ENCODE measurements at places on chromosomes 11 and 22.

DNA sequence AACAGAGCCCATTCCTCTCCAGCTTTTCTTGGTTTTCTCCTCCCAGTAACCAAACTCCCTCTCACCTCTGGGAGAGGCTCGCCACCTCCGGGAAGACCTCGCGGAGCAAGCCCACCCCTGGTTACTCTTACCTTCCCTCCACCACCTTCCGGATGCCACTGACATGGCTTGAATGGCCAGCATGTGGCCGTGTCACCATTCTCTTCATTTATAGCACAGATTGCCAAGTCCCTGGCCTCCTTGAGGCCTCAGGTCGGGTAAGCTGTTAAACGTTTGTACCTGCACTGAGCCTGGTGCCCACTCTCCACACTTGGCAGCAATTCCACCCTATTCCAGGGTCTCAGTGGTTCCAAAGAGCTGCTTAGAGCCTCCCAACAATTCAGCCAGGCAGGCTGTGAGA is 8.0 kb upstream of the FXYD2 start:
- DNase-seq = no peak

GRCh38 chr11:86101493-86101892 is 32.6 kb upstream of the PICALM start:
- DNase-seq = no peak

GRCh38 chr11:75246671-75247350 is 6.2 kb downstream of the TPBGL start:
- DNase-seq = no peak

GRCh38 chr11:8932564-8933180 is at the start of gene C11orf16:
C11orf16 (minus strand) TSS chr11:8932947; CDS start chr11:8932308, 639 bp downstream.
- DNase-seq = no peak

DNA sequence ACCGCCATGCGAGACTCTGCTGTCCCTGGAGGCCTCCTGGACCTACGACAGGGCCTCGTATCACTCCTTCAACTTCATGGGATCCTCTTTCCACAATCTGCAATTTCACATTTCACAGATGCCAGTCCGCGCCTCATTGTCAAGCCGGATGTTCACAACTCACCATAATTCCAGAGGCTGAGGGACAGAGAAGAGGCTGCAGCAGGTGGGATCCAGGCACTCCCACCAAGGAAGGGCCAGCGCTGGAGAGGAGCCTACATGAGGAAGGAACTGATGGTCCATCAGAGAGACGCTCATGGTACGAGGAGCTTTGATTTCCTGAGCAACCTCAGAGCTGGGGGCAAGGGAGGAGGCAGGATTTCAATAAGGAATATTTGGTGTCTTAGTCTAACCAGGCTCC is 495.0 kb downstream of the BRD1 start:
- no peak for DNase-seq

DNA sequence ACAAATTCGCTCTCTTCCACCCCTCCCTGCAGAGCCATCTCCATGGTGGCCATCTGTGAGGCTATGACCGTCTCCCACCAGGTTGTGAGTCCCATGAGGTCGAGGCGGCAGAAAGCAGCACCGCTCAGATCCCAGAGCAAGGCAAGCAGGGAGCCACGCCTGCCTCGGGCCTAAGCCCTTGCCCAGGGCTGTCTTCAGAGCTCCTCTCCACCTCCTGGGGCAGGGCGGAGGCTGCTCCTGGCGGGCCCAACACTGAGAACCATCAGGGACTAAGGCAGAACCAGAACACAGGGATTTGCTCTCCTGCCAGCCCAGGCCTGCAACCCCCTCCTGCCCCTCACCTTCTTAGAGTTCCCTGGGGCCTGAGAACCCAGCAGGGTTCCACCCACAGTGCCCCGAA is 80.9 kb upstream of the WNT11 start:
- DNase-seq = no peak

DNA sequence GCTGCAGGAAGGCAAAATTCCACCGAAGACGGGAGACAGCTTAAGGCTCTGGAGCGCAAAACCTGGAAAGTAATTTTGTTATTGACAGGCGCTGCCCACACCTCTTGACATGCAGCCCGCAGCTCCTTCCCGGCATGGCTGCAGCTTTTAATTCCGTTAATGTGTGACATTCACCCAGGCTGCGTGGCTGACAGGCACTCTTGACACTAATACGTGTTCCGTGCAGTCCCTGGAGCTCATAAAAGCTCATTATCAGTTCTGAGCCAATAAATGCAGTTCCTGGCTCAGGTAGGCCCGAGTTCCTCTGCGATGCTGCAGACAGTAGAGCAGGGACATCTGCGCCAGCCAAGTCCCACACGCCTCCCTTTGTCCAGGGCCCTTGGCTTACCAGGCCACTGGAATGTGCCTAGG is 34.8 kb downstream of the TSPAN18 start:
- DNase-seq = no peak

GRCh38 chr22:37951305-37951704 is 2.1 kb downstream of the C22orf23 start:
- no peak for DNase-seq

DNA sequence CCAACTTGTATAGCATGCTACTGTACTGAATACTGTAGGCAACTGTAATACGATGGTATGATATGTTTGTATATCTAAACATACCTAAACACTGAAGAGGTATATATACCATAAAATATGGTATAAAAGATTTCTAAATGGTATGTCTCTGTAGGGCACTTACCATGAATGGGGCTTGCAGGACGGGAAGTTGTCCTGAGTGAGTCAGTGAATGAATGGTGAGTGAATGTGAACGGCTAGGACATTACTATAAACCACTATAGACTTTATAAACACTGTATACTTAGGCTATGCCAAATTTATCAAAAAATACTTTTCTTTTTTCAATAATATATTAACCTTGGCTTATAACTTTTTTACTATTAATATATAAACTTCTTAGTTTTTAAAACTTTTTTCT is 66.8 kb downstream of the ZC3H12C start:
- no peak for DNase-seq

GRCh38 chr22:27406389-27406861 is 395.1 kb downstream of the MN1 start:
- DNase-seq = no peak

- DNase-seq = no peak
Observed at GRCh38 chr11:37088573-37088910, 490.5 kb upstream of the RAG2 start.

DNA sequence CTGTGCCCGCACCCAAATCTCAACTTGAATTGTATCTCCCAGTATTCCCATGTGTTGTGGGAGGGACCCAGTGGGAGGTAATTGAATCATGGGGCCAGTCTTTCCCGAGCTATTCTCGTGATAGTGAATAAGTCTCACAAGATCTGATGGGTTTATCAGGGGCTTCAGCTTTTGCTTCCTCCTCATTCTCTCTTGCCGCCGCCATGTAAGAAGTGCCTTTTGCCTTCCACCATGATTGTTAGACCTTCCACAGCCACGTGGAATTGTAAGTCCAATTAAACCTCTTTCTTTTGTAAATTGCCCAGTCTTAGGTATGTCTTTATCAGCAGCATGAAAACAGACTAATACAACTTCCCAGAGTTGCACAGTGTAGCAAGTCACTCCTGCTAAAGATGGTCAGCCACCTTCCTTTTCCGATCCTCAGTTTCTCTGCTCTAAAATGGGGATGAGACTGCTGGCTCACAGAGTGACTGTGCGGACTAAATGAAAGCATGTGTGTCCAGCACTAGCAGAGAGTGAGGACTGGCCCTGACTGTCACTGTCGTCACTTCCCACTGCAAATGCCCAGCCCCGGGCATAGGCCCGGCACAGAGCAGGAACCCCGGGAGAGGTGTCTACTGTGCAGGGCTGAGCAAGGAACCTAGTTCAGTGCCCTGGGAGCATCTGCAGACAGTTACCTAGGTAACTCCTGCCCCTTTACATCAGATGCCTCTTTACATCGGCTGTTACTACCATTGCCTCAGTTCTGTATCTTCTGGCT is 9.5 kb downstream of the TSKU start:
- DNase-seq = no peak

DNA sequence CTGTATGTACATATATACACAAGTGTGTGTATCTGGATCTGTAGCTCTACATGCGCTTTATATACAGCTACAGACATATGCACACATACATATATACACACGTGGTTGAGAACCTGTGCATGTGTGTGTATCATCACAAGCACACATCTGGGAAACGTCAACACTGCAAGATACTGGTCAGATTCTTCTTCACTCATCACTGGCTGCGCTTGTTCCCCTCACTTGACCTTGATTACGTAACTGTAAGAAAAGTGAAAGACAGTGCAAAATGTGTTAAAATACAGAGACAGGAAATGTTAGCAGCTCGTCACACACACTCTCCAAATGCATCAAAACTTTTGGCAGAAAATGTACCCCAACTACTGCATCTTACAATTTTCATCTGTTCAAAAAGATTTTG is 51.9 kb upstream of the MN1 start:
- DNase-seq = no peak

DNA sequence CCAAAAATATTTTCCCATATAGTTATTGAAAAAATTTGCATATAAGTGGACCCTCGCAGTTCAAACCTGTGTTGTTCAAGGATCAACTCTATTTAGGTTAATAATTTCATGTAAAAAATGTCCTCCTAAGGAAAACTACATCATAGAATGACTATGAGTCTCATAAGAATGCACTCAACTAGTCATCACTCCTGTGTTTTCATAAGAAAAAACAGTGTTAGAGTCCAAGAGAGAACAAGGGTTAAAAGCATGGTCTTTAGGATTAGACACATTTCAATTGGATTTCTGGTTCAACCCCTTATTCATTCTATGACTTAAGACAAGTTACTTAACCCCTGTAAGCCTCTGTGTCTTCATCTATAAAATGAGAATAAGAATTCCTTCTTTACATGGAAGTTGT is 5.1 kb downstream of the PARVA start:
- no peak for DNase-seq

- DNase-seq = peak; percentile 31
Observed at GRCh38 chr11:36131721-36132397, 157.4 kb downstream of the COMMD9 start.

DNA sequence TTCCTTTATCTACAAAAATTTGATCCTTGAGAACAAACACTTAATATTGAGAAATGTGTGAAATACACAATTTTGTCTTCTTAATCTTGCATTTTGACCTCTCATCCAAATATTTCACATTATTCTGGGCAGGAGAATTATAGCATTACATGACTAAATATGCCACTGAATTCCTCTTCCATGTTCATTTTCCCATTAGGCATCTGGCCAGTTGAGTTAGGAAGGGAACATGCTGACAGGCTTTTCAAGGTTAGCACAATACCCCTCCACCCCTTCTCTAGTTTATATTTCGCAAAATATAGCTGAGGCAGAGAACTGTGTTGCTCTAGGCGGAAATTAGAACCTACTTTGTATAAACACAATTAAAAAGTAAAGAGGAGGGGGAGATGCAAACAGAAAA is 271.7 kb upstream of the ZC3H12C start:
- DNase-seq = no peak

GRCh38 chr11:98565311-98565710 is 455.4 kb upstream of the CNTN5 start:
- DNase-seq = no peak
